ENCODE measurements at places on chromosomes 12 and 14. TPM values are rescaled to one million over a fixed set of nuclear protein-coding genes. Genes with fewer than 3 reads are reported as not detected.
A peak's percentile ranks its signal among the peaks of the same experiment; 100 is the strongest.

DNA sequence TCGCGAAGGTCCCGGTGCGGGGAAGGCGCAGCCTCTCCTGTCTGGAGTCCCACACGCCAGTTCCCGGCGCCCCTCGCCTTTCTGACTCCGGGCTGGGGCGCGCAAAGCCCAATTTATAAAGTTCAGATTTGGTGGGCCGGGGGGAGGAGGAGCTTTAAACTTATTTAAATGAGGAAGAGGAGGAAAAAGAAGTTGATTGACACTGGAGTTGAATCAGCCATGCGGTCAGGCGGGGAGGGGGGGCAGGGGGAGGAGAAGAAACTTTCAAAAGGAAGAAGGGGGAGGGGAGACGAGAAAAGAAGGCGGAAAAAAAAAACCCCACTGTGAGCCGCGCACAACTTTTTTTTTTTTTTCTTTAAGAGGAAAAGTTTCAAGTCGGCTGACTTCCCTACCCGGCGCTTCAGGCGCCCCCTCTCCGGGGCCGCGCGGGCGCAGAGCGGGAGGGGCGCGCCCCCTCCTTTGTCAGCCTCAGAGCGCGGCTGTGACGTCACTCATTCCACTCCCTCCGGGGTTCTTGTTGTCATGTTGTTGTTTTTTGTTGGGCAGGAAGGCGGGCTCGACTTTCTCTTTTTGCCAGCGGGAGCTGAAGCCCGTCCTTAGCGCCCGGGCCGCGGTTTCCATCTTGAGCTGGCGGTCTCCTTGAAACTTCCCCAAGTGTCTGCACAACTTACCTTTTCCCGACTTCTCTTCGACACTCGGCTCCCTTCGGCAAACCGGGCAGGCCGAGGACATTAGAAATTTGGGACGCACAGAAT, at the start of gene ZFP36L1:
ZFP36L1 (minus strand) TSS at position 89 of the 755 bp plus-strand sequence. CDS start 129 bp downstream, outside the sequence.
- peak; percentile 88 for DNase-seq

DNA sequence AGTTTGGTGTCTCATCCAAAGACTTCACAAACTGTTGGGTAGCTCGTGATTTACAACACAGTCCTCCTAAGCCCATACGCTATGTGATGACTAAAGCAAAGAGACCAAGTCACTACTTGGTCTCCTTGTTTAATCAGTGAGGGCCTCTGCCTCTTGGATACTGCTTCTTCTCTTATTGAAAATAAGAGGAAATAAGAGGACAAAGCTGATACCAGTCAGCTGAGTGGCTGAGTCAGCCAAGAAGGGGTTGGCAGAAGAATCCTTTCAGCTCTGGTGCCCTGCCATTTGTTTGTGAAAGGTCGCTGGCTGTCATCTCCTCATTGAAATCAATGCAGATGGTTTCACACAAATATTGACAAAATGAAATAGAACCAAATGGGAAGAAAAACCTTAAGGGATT, 67.5 kb upstream of the SLC35F4 start:
- peak; percentile 5 for DNase-seq

DNA sequence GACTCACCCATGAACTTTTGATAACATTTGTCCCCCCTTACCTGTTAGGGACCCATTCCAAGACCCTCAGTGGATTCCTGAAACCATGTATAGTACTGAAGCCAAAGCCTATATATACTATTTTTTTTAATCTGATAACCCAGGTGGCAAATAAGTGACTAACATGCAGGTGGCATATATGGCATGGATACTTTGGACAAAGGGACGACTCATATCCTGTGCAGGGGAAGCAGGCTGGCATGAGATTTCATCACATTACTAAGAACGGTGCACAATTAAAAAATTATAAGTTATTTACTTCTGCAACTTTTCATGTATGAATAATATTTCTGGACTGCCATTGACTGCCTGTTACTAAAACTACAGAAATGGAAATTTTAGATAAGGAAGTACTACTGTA, 880.1 kb upstream of the FBXO33 start:
- peak; percentile 38 for DNase-seq

- DNase-seq, result no peak
Observed at GRCh38 chr14:89144066-89144465, 273.0 kb downstream of the FOXN3 start.

GRCh38 chr12:171743-172676, 41.9 kb downstream of the SLC6A12 start:
- no peak for DNase-seq

DNA sequence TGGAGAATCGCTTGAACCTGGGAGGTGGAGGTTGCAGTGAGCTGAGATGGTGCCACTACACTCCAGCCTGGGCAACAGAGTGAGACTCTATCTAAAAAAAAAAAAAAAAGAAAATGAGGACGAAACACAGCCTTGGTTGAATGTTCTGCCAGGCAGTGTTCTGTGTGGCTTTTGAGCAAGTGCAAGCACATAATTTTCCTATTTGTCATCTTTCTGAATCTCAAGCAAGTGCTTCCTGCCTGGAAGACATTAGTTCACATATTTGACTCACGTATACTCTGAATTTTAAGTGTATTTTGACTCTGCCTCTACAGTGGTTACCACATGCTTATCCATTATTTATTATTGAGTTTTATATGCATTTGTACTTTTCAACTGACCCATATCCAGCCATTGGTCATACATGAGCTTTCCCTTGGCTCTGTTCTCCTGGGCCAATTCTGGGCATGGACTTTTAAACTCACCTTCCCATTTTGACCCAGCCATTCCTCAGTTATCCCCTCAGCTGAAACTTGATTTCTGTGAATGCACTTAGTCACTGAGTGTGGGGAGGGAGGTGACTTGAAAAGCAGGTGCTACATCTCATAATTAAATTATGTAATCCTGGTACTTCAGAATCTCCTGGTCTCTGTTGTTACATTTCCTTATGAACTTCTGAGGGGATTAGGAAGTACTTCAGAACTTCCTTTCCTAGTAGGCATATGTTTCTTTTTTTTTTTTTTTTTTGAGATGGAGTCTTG, 8.1 kb downstream of the OR10G2 start:
- DNase-seq, result peak; percentile 47

GRCh38 chr14:65840786-65841185, 428.3 kb downstream of the FUT8 start:
- DNase-seq, result no peak

DNA sequence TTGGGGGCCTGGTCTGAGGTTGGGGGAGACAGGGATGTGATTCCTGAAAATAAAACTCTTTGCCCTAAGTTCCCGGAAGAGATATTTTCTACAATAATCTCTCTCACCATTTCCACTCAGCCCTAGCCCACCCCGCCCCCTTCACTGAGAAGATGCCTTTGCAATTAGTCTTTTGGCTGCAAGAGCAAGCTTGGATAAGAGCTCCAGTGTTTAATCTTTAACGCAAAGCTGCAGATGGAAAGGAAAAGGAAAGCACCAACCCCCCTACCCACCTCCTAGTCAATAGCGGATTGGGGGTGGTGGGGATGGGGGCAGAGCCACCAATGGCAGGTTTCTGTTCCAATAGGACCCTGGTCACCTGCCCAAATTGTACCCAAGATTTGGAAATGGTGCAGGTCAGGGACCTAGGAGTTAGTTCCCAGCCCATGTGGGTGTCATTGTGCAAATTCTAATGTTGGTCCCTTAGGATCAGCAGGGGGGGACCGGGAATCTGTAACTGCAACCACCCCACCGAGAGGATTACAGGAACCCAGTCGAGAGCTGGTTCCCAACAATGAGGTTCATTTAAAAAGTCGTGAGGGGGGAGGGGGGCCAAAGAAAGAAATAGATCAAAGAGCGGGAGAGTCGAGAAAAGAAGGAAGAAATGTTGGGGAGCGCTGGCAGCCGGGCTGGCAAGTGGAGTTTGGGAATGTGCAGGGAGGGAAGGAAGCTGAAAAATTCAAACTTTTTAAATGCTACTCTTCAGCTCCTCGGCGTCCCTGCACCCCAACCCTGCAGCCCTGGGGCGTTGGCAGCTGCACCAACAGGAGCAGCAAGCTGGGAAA, 1.6 kb downstream of the ZFP36L1 start:
- peak; percentile 17 for DNase-seq

- no peak for DNase-seq
Observed at GRCh38 chr12:108332791-108333382, 6.2 kb downstream of the CMKLR1 start.

KCTD10 gene
- 22.9 TPM for total RNA-seq

CHGA gene
- not detected for total RNA-seq

RERG gene
- total RNA-seq, result 0.53 TPM
